ENCODE measurements at places on chromosomes 4 and X. TPM values are rescaled to one million over a fixed set of nuclear protein-coding genes. Genes with fewer than 3 reads are reported as not detected.

DNA sequence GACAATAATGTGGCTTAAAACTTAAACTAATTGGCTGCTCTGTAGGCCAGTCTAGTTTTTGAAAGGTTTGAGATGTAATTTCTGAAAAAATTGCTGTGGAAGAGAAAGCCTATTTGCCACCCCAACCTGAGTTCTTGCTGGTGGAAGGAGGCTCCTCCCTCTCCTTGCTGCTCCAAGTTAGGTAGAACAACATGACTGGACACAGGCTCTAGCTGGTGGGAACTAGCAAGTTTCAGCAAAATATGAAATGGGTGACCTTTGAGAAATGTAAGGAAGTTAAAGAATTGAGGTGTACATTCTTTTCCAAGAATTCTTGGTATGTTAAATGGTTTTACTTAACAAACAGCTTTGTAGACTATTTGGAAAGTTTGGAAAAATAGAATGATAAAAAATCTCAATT, 8.0 kb downstream of the RPL34 start:
- DNase-seq = no peak

DNA sequence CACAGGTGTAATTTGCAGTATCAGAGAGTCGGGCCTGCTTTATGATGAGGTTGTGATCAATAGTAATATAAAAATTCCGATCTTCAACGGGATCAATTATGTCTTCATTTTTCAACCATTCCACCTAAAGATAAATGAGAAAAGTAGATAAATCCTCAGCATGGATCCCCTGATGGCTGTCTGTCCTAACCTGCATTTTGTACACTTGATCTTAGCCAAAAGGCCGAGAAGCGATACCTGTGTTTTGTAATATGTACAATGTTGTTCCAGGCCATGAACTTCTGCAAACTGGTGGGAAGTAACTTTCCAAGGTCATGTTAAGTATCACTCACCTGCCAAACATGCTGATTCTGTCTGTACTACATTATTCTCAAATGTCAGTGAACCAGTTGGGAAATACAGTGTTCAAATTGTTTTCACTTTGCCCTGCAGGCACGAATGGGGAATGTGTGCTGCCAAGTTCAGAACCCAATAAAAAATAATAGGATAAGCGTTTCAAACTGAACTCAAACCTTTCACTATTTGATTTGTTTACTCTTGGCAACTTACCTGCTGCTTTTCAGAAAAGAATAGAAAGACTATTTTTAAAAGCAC, 298.1 kb downstream of the UNC5C start:
- DNase-seq = no peak

DNA sequence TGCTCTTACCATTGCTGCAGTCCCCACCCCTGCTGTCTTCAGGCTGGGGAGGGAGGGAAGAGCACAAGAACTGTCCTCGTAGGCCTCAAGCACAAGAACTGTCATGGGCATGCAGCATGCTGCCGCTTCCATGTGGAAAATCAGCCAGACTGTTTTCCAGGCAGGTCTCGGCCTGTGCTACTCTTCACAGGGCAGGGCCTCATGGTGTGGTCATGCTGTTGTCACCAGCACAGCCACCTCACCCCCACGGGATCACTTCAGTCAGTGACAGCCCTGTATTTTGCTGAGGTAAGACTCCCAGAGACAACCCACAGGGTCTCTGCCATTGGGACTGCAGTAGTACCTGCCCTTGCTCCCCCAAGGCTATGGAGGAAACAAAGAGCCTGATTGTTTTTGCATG, 205.3 kb downstream of the NAP1L3 start:
- DNase-seq = no peak

Gene SCFD2
- 8.2 TPM for polyA plus RNA-seq
